Peyer's patch (tissue), 4 donors: ENCODE measurements at places on chromosomes 13 and 19.
A peak's percentile ranks its signal among the peaks of the same experiment; 100 is the strongest.

DNA sequence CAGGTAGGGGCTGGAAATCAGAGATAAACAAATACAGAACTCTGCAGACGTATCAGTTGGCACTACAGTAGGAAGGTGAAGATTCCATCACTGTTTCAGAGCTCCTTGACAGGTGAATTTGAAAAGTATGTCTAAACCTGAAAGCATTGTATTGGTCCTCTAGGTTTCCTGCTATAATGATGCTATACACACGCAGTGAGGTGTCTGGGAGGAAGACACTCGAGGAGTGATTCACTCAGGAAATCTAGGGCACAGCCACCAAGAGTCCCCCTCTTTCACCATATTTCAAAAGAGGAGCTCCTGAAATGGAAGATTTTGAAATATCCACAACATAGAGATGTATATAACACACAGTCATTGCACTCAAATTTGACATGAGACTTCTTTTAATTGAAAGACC is 331.0 kb upstream of the DACH1 start:
- DNase-seq = no peak

DNA sequence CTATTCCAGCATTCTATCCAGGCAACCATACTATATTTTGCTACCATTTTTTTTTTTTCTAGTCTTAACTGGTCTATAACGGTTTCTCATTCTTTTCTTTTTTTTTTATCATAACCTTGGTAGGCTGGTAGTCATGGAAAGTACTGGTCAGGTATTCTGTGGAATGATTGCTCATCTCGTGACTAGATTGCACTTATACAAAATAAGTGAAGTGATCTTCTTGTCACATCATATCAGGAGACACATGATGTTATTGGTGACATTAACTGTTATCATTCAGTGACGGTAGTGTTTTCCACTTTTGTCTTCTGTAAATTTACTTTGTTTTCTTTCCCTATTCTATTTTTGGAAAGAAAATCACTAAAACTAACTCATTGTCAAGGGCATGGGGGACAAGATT is 239.3 kb upstream of the SLITRK6 start:
- no peak for DNase-seq

DNA sequence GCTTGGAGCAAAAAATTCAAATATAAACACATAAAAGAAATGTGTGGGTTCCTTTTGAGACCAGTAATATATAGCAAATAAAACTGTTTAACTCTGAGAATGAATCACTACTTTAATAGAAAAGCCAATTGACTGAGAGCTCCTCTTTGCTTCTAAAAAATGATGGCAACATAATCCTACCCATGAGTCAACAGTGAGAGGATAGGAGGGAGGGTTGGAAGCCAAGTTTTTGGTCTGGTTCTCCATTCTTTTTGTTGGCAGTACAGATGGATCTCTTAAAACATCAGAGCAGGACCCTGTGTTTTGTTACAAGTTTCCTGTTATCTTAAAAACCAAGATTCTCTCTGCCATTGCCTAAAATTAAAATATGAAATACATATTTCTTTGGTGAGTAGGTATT is 50.0 kb upstream of the POSTN start:
- DNase-seq = no peak

GRCh38 chr13:47144782-47145181 is 247.9 kb upstream of the HTR2A start:
- no peak for DNase-seq

DNA sequence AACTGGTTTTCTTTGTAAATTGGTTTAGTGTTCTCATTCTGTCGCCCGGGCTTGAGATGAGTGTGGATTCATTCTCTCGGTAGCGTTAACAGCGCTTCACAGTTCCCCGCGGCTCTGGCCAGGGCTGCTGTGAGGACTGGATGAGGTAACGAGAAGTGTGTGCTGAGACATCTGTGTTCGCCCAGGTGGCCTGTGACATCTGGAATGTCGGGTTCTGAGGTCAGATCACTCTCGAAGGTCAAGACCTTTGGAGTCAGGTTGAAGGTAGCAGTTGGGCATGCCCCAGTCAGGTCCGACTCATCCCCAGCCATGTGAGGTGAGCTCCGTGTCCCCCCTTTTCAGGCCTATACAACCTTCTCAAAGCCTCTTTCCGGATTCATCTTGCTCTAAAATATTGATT is 13.4 kb upstream of the TUBGCP3 start:
- DNase-seq = no peak

GRCh38 chr19:34963573-34964406 is at the start of gene ZNF792:
Gene ZNF792 (minus strand): TSS chr19:34964229. CDS start chr19:34963662, 567 bp downstream.
- peak; percentile 80 for DNase-seq

DNA sequence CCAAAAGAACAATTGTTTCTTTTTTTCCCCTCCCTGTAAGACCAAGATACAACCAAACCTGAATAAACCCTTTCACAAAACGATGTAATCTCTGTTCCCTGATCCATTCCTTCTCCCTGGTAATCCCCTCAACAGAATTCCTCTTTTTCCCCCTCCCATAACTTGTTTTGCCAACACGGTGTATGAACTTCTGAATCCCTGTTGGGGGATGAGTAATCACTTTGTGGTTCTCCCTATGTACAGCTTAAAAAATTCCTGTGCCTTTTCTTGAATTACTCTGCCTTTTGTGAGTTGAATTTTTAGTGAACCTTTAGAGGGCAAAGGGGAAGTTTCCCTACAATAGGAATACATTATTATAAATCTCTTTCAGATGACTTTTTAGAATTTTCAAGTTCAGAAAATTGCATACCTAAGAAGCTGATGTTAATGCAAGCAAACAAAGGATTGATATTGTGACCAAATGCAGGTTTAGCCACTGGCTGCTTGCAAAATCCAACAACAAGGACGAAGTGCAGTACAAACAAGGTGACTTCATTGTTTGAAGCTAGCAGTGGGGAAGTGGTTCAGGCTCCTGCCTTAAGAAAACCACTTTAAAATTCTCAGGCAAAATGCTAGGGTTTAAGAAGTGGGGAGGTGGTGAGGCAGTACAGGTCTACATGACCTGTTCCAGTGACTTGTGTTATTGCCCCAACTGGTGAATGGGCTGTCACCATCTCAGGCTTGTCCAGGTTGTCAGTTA is 15.0 kb upstream of the EPSTI1 start:
- no peak for DNase-seq

DNA sequence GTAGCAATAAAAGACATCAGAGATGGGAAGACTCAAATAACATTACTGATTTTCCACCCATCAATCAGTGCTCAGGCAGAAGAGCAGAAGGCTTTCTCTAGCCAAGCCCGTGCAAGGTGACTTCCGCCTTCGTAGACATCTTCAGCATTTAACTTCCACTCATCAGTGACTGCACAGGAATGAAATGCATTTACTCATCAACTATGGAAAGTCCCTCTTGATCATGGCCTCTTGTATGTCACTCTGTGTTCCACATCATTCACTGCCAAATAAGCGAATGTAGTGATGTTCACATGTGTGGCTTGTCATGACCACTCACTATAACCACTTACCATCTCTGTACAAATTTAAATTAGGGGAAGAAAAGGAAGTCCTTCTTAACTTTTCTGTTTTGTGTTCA is 49.4 kb downstream of the SACS start:
- no peak for DNase-seq

DNA sequence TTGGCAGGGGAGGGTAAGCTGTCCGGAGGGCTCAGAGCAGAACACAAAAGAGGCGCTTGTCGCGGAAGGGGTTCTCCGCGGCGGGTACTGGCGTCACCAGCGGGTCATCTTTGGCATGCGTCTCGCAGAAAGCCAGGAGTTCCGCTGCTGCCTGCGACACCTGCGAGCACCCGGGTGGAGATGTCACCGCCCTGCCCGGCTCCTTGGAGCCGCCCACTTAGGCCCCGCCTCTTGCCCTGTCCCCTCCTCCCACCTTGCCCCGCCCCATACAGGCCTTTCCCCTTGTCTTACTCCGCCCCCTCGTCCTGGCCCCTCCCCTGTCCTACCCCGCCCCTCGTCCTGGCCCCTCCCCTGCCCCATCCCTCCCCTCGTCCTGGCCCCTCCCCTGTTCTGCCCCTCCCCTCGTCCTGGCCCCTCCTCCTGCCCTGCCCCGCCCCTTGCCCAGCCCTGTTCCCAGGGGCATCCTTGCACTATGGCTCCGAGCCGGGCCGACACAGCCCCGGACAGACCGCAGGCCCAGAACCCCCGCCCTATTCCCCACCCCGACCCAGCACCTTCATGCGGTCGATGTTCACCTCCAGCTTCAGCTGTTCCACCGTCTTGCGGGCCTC is 1.9 kb downstream of the GNG8 start:
- peak; percentile 93 for DNase-seq

- peak; percentile 79 for DNase-seq
These were observed 512 bp downstream of the CC2D1A start for GRCh38 chr19:13906521-13906904.

GRCh38 chr19:43534816-43535761 is 2.1 kb downstream of the ZNF575 start:
- DNase-seq = peak; percentile 73

- DNase-seq = no peak
These were observed 7.9 kb upstream of the ZNF606 start for GRCh38 chr19:58010507-58010906.

DNA sequence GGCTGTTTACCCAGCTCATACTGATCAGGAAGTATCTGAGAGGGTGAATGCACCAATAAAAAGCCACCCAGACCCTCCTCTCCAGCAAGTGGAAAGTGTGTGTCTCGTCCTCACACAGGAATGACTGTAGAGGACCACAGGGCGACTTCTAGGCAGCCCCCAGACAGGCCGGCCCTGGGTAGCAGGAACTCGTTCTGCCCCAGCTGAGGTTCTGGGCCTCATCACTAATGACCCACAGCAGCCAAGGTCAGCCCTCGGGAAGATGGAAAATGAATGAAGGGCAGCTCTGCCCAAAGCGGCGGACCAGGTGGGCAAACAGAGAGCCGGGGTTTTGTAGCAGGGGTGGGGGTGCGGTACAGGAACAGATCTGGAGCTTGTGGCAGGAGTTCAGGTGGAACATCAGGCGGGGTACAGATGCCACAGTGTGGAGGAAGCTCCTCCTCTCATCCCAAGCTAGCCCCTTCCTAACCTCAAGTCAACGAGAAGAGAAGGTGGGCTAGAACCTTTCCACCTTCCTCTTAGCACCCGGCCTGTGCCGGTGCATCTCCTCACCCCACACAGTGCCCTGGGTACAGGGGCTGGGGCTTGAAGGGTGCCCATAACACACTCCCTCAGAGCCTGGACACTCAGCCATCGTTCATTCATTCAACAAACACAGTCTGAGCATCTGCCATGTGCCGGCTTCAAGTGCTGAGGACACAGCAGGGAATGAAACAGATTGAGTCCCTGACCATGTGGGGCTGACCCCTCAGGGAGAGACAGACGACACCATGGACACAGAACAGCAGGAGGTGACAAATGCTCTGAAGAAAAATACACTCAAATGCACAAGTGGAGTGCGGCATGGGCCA is 36.2 kb downstream of the RFX2 start:
- no peak for DNase-seq

- DNase-seq = peak; percentile 44
These were observed 36.4 kb upstream of the NANOS3 start for GRCh38 chr19:13840305-13841085.

- no peak for DNase-seq
These were observed 41.7 kb downstream of the ZNF85 start for GRCh38 chr19:20964798-20965197.

GRCh38 chr19:51724543-51724942 is 752 bp upstream of the HAS1 start:
- DNase-seq = no peak

DNA sequence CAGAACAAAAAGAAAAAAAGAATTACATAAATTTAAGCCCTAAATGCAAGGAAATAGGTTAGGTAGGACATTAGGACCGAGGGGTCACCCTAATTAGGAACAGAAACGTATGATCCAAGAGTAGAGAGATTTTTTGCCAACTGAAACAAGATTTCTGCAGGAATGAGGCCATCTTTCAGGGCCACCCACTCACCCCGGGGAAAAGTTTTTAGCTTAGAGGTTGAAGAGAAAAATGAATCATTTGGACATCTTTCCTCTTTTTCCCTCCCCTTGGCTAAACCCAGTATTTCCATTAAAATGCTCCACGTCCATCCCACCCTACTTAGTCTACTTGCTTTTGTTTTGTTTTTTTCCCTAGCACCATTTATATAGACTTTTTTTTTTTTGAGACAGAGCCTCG is 10.6 kb upstream of the PNMA8A start:
- no peak for DNase-seq

DNA sequence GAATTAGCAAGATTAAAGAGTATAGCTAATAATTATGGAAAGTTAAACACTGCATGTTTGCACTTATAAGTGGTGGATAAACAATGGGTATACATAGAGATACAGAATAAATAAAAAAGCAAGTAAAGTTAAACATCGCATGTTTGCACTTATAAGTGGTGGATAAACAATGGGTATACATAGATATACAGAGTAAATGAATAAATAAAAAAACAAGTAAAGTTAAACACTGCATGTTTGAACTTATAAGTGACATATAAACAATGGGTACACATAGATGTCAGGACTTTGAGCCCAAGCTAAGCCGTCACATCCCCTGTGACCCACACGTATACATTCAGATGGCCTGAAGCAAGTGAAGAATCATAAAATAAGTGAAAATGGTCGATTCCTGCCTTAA is 1533.3 kb upstream of the SPRY2 start:
- DNase-seq = no peak

- no peak for DNase-seq
These were observed 81.2 kb downstream of the TRPC4 start for GRCh38 chr13:37788346-37788745.

DNA sequence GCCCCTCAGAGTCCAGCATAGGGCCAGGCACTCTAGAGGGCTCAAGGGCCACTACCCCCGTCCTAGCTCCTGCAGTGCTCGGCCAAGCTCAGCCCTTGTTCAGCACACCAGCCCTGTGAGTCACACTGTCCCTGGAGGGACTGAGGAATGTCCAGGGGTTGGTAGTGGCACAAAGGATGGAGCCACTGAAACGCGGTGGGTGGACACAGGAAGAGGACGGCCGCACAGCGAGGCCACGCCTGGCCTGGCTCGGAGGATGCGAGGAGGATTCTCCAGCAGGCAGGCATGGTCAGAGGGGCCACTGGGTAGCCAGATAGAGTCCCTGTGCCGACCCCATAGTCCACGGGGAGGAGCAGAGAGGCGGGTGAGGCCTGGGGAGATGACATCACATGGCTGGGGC is 45.7 kb downstream of the C1QTNF9 start:
- DNase-seq = no peak

- DNase-seq = no peak
These were observed 41.7 kb upstream of the ZNF91 start for GRCh38 chr19:23436944-23437343.

GRCh38 chr19:9868983-9869617 is 34.0 kb downstream of the PIN1 start:
- DNase-seq = no peak

GRCh38 chr13:82344867-82345266 is 1537.4 kb downstream of the SLITRK1 start:
- no peak for DNase-seq

- no peak for DNase-seq
These were observed 36.2 kb downstream of the GPC6 start for GRCh38 chr13:93262729-93263345.

GRCh38 chr19:58519355-58520256 is at the start of gene ZBTB45:
Gene ZBTB45 (minus strand): TSS chr19:58519810. CDS start chr19:58517673, 2,137 bp downstream.
- peak; percentile 96 for DNase-seq

- no peak for DNase-seq
These were observed 45.4 kb downstream of the FAM124A start for GRCh38 chr13:51267622-51268021.

GRCh38 chr13:80379245-80379644 is 38.3 kb upstream of the SPRY2 start:
- no peak for DNase-seq

GRCh38 chr13:97568850-97569249 is 134.9 kb downstream of the RAP2A start:
- no peak for DNase-seq

GRCh38 chr13:37484056-37484455 is 114.5 kb downstream of the POSTN start:
- DNase-seq = no peak
